ENCODE measurements at places on chromosomes 2 and 18. TPM values are rescaled to one million over a fixed set of nuclear protein-coding genes. Genes with fewer than 3 reads are reported as not detected.
A peak's percentile ranks its signal among the peaks of the same experiment; 100 is the strongest.

Gene GKN2
- not detected for total RNA-seq

Gene KRTCAP3
- total RNA-seq: not detected

Gene SMC6
- 10.4 TPM for total RNA-seq

Gene DTYMK
- 32.8 TPM for total RNA-seq

DNA sequence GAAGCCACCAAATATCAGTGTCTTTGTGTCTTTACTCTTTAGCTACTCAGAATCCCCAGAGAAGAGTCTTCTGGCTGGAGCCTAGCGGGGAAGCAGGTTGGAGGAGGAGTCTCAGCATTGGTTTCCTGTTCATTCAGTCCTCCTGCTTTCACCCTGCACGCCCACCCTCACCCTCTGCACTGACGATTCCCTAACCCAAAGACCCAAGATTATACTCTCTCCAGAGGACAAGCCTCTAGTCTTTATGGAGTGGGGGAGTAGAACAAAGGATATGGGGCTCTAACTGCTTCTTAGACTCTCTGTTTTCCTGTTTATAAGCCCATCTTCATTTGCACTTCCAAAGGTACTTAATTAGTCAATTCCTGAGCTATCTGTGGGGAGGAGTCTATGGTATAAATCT, 338.8 kb downstream of the AGPS start:
- no peak for DNase-seq

DNA sequence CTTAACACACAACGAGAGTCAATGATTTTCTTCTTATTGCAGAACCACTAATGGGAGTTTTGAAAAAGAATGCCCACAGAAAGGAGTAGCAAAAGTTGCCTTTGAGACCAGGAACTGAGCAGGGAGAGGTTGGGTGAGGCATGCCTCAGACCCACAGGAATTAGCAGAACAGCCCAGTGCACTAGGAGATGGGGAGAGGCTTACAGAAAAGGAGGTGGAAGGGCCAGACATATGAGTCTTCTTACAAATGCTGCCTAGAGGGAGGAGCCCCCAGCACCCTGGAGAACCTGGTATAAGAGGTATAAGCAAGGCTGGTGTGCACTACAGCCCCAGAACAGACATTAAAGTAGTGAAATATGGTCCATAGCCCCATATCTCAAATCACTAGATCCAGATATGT, 162.0 kb downstream of the DTNA start:
- DNase-seq: no peak

DNA sequence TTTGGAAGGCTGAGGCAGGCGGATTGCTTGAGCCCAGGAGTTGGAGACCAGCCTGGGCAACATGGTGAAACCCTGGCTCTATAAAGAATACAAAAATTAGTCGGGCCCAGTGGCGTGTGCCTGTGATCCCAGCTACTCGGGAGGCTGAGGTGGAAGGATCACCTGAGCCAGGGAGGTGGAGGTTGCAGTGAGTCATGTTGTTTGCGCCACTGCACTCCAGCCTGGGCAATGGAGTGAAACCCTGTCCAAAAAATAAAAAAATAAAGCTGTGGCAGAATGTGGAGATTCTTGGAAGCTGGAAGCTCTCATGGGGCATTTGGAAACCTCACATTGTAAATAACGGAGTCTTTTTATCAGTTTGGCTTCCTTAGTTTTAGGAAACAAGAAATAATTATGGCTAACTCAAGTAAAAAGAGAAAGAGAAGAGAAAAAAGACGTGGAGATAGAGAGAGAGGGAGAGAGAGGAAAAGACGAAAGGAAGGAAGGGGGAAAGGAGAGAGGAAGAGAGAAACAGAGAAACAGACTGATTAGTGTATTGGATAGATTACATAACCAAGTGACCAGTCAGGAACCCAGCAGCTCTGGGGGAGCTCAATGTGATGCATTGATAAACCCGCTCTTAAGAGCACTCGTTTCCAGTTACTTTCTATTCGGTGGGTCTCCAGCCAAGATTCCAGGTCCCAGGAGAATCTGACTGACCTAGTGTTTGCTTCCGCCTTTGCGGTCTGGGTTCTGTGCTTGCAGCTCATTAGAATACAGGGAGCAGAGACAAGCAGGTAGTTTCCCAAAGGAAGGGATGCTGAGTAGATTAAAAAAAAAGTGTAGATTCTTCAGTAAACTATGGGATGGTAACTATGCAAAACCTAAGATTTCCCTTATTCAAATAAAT, 1.1 kb upstream of the SPAST start:
- DNase-seq: peak; percentile 19

DNA sequence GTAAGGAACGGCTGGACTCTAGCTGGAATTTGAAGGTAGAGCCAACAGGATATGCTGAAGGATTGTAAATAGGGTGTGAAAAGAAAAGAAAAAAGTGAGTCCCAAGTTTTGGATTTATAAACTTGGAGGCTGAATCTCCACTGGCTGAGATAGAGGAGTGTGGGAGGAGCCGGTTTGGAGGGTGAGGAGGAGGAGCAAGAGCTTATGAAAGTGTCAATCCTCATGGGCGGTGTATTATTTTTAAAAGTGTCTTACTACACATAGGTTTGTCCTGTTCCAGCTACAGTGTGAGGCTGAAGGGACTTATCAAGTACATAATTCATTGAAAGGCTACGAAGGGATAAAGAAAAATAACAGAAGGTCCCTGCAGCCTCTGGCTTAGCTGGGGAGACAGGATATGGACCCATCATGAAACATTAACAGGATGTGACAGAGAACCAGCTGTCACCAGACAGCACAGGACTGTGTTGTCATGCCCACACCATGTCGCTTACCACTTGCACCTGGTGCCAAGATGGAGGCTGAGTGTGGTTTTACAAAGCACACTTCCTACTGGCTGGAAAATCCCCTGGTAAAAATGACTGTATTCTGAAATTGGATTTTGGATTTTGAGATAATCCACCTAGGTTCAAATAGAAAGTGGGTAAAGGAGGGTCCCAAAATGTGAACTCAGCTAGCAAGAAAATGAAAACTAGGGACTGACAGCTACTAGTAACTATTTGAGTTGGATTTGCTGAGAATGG, 2.5 kb upstream of the MREG start:
- DNase-seq: no peak

DNA sequence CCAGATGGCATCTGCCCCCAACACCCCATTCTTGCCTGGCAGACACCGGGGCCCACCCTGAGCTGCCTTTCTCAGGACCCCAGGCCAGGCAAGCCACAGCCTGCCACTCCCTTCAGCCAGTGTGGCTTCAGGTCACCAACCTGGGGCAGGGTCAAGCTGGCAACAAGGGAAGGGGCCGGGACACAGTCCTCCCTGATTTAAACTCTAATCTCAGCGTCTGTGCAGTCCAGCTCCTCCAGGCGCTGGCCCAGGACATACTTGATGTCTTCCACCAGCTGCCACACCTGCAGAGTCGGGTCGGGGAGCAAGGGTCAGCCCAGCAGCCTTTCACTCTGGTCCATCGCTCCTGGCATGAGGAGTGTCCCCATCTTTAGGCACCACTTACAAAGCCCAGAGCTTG, 29.0 kb upstream of the ALPP start:
- DNase-seq: no peak

- DNase-seq: peak; percentile 18
Measured at GRCh38 chr2:133521146-133521745, 47.0 kb downstream of the NCKAP5 start.
